ENCODE measurements at places on chromosomes 1 and 21. TPM values are rescaled to one million over a fixed set of nuclear protein-coding genes. Genes with fewer than 3 reads are reported as not detected.

DNA sequence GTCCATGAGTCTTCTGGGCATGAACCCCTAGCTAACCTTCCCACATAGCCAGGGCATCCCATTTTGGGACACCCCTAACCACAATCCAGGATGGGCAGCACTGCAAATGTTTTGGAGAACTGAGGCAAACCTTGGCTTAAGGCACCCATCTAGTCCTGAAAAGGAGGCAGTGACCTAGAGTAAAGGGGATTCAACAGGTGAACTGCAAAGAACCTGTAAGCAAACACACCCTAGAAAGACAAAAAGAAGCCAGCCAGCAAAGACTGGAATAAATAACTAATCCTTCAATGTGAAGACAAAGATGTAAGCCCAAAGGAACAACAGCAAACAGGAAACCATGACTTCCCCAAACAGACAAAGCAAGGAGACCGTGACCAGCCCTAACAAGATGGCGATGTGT lies 56.8 kb upstream of the PPIH start:
- H3K4me1 ChIP-seq: no peaks in the 10 kb centered on the region
- H3K27me3 ChIP-seq: peaks cover 11% of the 10 kb centered on the region
- no peak for DNase-seq
- no peak overlapping the region for H3K4me3 ChIP-seq

GRCh38 chr1:176903474-176903873 lies 261.0 kb downstream of the ASTN1 start:
- no peak overlapping the region for H3K4me3 ChIP-seq
- H3K4me1 ChIP-seq: peaks cover 11% of the 10 kb centered on the region
- H3K27ac ChIP-seq: no peak overlapping the region
- no peak for DNase-seq

Gene VWA5B1
- 0.29 TPM for total RNA-seq

Gene CD247
- total RNA-seq: 0.36 TPM

GRCh38 chr21:34857874-34858273 lies 189.1 kb downstream of the CLIC6 start:
- no peak for DNase-seq
- H3K4me1 ChIP-seq: peaks cover 8% of the 10 kb centered on the region
- H3K36me3 ChIP-seq: peaks cover 19% of the 10 kb centered on the region
- no peaks in the 10 kb centered on the region for H3K27me3 ChIP-seq
- H3K4me3 ChIP-seq: no peak overlapping the region
- H3K27ac ChIP-seq: peak overlapping the region; percentile 67

- no peaks in the 10 kb centered on the region for H3K36me3 ChIP-seq
- H3K4me1 ChIP-seq: peaks cover 11% of the 10 kb centered on the region
These were observed 63.6 kb downstream of the RHBG start for GRCh38 chr1:156432669-156433018.

DNA sequence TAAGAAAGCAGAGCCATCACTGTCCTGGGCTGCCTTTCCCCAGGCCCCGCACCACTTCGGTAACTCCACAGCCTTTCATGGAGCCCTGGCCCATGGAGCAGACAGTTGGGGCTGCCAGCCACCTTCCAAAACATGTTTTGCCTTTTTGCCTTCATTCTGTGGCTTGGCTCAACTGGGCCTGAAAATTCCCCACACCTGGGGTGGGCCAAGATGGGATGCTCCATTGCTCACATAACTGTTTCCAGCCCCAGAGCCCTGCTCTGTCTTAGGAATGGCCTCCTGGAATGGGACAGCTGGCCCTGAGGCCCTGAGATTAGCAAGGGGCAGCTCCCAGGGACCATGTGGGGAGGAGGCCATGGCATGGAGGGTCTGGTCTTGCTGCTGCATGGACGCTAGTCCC lies 10.9 kb upstream of the PRELP start:
- DNase-seq: no peak
- H3K27me3 ChIP-seq: peaks cover 5% of the 10 kb centered on the region
- H3K36me3 ChIP-seq: no peaks in the 10 kb centered on the region
- peaks cover 38% of the 10 kb centered on the region for H3K4me1 ChIP-seq
- no peak overlapping the region for H3K4me3 ChIP-seq

Gene RAB3B
- 4.0 TPM for total RNA-seq

GRCh38 chr1:183911285-183911684 lies 106.4 kb downstream of the RGL1 start:
- H3K4me1 ChIP-seq: peaks cover 28% of the 10 kb centered on the region
- H3K4me3 ChIP-seq: no peak overlapping the region
- H3K27me3 ChIP-seq: no peaks in the 10 kb centered on the region

DNA sequence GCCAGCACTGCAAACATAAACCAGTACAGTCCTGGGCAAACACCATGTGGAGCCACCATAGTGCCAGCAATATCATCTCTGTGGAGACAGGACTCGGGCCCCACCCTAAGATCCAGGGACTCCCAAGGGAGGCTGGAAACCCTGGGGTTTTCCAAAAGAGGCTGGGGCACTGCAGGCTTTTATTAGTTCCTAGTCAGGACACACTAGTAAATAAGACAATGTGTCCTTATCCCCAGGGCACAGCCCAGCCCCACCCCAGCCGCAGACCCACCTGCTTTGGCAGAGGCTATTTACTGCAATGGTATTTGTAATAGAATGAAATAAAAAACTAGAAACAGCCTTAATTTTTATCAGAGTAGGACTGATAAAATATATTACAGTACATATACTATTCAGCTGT lies 486 bp upstream of the GJB3 start:
- H3K4me3 ChIP-seq: no peak overlapping the region
- DNase-seq: no peak
- H3K4me1 ChIP-seq: peaks cover 4% of the 10 kb centered on the region
- no peaks in the 10 kb centered on the region for H3K36me3 ChIP-seq

- H3K4me3 ChIP-seq: no peak overlapping the region
- no peak overlapping the region for H3K27ac ChIP-seq
- DNase-seq: no peak
- H3K27me3 ChIP-seq: no peaks in the 10 kb centered on the region
- H3K36me3 ChIP-seq: peaks cover 6% of the 10 kb centered on the region
These were observed 858.0 kb downstream of the USP25 start for GRCh38 chr21:16587681-16588375.

Gene MTARC1
- total RNA-seq: 10.8 TPM

DNA sequence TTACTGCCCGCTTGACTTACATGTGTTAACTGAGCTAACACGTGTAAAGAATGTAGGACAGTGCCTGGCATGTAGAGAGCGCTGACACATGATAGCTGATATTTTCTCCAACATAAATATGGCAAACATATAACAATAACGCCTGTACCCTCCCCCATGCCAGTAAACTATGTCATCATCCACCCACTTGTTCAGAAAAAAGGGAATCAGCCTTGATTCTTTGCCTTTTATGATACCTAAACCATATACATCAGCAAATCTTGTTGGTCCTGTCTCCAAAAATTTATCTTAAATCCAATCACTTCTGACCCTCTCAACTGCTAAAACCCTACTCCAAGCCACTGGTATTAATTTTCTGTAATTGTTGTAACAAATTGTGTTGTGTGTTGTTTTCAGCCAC lies 1.1 kb upstream of the ZNF692 start:
- H3K27ac ChIP-seq: peak overlapping the region; percentile 93
- H3K27me3 ChIP-seq: peaks cover 10% of the 10 kb centered on the region

GRCh38 chr1:40834968-40835545 lies 27.1 kb downstream of the CITED4 start:
- no peaks in the 10 kb centered on the region for H3K36me3 ChIP-seq
- no peaks in the 10 kb centered on the region for H3K27me3 ChIP-seq
- H3K27ac ChIP-seq: no peak overlapping the region
- H3K4me3 ChIP-seq: no peak overlapping the region

DNA sequence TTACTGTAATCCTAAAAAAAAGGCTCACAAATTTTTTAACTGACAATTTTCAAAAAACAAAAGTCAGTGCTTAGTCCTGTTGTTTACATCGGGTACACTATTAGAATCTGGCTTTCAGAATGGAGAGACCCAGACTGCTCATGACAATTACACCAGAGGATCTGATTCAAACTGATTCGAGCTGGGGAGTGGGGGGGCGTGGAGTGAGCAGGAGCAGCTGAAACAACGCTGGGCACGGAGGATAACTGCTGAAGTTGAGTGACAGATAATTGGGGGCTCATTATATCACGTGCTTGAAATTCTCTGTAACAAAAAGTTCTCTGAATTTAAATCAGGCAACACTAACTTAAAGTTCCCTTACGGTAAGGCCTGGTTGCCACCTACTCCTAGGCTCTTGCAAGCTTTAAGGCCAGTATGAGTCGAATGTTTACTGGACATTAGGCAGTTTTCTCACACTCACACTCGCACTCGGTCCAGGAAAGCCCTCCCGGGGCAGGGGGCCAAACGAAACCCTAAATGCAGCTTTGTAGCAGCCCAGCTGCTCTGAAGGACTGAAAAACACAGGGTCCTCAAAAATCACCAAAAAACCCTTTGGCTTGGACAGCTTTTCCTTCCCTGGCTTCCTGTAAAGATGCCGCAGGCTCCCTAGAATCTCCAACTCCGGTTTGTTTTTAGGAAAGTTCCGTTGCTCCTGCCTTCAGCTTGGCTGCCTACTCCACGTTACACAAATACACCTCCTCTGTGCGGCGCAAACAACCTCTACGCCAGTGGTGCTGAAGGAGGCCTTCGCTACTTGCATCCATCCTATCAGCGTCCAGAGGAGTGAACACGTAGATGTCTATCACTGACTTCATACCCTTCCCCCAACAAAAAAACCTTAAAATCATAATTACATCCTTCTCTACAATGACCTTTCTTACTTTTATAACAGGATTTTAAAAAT lies 42.9 kb downstream of the CAPZB start:
- no peak for DNase-seq
- H3K4me1 ChIP-seq: peaks cover 58% of the 10 kb centered on the region
- H3K4me3 ChIP-seq: no peak overlapping the region
- peak overlapping the region; percentile 66 for H3K27ac ChIP-seq

- DNase-seq: no peak
- no peaks in the 10 kb centered on the region for H3K36me3 ChIP-seq
- H3K4me3 ChIP-seq: no peak overlapping the region
- H3K27me3 ChIP-seq: peaks cover 47% of the 10 kb centered on the region
- no peak overlapping the region for H3K27ac ChIP-seq
- H3K4me1 ChIP-seq: peaks cover 11% of the 10 kb centered on the region
These were observed 6.2 kb upstream of the MAPKAPK2 start for GRCh38 chr1:206678490-206678889.

DNA sequence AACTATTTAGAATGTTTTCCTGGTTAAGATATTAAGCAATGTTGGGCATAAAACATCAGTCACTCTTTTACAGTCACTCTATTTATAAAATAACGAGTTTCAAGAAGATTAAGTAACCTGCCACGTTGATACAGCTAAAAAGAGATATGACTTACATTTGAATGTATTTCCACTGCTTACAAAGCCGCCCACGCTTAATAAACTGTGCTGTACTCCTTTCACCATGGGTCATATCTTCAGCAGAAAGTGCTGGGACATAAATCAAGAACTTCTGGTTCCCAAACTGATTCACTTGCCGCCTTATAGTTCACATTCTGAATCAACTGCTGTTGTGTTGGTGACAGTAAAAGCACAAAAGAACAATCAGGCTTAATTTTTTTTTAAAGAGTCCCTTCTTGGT lies 666.7 kb downstream of the NCAM2 start:
- H3K27me3 ChIP-seq: peaks cover 2% of the 10 kb centered on the region
- no peaks in the 10 kb centered on the region for H3K36me3 ChIP-seq
- no peak overlapping the region for H3K4me3 ChIP-seq
- H3K4me1 ChIP-seq: peaks cover 8% of the 10 kb centered on the region

Gene FDPS
- total RNA-seq: 153 TPM

Gene GFI1
- total RNA-seq: 0.34 TPM

DNA sequence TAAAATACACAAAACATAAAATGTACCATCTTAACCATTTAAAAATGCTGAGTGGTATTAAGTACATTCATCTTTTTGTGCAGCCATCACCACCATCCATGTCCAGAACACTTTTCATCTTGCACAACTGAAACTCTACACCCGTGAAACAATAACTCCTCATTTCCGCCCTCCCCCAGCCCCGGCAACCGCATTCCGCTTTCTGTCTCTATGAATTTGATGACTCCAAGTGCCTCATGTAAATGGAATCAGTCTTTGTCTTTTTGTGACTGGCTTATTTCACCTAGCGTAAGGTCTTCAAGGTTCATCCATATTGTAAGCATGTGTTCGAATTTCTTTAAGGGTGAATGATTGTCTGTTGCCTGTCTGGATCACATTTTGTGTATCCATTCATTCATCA lies 37.2 kb downstream of the SCCPDH start:
- H3K4me1 ChIP-seq: no peaks in the 10 kb centered on the region
- no peak overlapping the region for H3K4me3 ChIP-seq
- no peaks in the 10 kb centered on the region for H3K27me3 ChIP-seq
- H3K36me3 ChIP-seq: peaks cover 48% of the 10 kb centered on the region
- no peak for DNase-seq

- DNase-seq: no peak
- no peaks in the 10 kb centered on the region for H3K36me3 ChIP-seq
- no peak overlapping the region for H3K27ac ChIP-seq
- H3K4me3 ChIP-seq: peak overlapping the region; percentile 64
- peaks cover 49% of the 10 kb centered on the region for H3K27me3 ChIP-seq
These were observed 20.7 kb downstream of the LGR6 start for GRCh38 chr1:202214089-202214843.

Gene CATSPERE
- 2.2 TPM for total RNA-seq

Gene ACOT11
- total RNA-seq: 10.3 TPM

- no peak overlapping the region for H3K4me3 ChIP-seq
- H3K27me3 ChIP-seq: peaks cover 2% of the 10 kb centered on the region
- peaks cover 3% of the 10 kb centered on the region for H3K4me1 ChIP-seq
- no peak overlapping the region for H3K27ac ChIP-seq
- H3K36me3 ChIP-seq: no peaks in the 10 kb centered on the region
- no peak for DNase-seq
These were observed 57.9 kb upstream of the ADORA3 start for GRCh38 chr1:111561328-111561727.
